A549 (cell line): ENCODE measurements at places on chromosomes 4 and X.
A peak's percentile ranks its signal among the peaks of the same experiment; 100 is the strongest.

GRCh38 chrX:32480019-32480418, 731.3 kb downstream of the DMD start:
- DNase-seq = no peak

- no peak for DNase-seq
These were observed 348.5 kb upstream of the NR3C2 start for GRCh38 chr4:148790691-148791090.

GRCh38 chrX:68584221-68584620, 63.2 kb upstream of the STARD8 start:
- no peak for DNase-seq

DNA sequence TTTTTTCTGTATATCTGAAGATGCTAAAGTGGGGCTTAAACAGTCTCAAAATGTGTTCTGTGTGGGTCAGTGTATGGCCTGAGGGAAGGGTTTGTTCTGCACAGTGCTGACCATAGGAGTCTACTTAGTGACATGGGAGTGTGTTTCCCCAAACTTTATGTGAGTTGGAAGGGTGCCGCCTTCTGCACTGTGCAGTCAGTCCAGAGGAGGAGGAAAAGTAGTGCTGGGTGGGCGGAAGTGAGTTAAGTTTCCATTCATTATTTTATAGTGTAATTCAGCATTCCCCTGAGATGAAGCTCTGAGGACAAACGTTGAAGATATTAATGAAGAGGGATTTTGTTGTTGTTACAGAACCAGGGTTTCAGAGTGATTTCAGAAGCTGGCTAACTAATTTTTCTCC, 2.9 kb downstream of the CHST7 start:
- DNase-seq = no peak

GRCh38 chr4:26590639-26591038, 6.8 kb downstream of the TBC1D19 start:
- no peak for DNase-seq

DNA sequence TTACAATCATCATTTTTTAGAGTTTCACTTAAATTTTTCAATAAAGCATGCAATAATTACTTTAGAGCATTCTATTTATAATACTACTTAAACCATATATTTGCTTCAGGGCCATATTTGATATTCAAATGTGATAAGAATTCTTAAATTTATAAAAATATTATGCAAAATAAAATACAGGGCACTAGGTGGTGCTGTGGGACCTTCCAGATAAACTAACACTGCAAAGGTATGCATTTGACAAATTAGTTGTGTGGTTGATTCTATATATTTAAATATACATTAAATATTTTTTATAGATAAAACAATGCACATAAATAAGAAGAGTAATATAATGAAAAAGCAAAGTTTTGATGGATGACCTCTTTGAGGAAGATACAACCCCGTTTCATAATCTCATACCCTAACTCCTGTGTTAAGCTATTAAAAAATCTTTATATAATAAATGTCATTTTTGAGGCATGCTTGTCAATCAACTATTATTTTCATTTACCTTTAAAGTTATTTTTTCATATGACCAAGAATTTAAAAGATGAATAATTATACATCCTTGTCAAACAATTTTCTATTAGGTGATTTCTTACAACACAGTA, 128.4 kb downstream of the REELD1 start:
- peak; percentile 2 for DNase-seq

GRCh38 chrX:82412858-82413257, 1095.2 kb upstream of the POU3F4 start:
- no peak for DNase-seq

GRCh38 chr4:56909086-56909894, 1.6 kb downstream of the REST start:
- peak; percentile 33 for DNase-seq

GRCh38 chr4:76011018-76011670, 3.8 kb upstream of the CXCL9 start:
- no peak for DNase-seq

GRCh38 chrX:100685997-100686305, 42.0 kb downstream of the SRPX2 start:
- no peak for DNase-seq

DNA sequence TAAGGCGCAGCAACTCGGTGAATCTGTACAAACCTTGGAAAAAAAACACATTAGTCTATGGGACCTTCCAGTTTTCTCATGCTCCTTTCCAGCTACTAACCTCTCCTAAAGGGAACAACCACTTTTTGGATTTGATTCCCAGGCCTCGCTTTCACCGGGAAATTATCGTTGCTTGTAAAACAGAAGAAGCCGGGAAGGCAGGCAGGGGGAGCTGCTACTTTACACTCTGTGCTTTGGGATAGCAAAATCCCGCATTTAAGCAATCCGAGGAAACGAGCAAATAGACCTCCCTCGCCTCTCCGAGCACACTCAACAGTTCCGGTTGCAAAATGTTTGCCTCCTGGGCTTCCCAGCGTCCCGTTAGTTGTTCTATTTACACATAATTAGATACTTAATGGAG, 1.2 kb downstream of the CD38 start:
- peak; percentile 75 for DNase-seq

DNA sequence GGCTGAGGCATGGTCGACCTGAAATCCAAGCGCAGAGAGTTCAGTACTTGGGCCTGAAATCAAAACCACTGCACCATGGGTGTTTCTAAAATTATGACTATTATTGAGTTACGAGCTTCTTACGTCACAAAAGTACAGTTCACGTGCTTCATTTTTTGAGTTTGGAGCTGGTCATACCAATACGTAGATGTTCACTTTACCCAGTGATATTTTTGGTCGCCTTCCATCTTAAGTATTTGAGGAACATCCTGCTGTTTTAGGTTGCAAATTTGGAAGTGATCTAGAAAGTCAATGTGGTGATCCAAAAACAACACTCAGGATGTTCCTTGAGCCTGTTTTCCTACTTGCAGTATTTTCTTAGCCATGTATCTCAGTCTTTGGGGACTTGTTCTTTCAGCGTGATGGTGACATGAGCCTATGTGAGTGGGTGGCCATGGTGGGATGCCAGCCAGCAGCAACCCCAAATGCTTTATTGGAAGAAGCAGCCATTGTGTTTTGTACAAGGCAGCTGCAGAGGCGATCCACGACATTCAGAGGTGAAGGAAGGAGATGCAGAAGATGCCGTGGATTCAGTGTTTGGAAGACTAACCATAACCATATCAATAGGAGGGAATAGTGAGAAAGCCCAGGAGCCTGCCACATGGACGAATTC, 28.7 kb downstream of the LDB2 start:
- DNase-seq = no peak

DNA sequence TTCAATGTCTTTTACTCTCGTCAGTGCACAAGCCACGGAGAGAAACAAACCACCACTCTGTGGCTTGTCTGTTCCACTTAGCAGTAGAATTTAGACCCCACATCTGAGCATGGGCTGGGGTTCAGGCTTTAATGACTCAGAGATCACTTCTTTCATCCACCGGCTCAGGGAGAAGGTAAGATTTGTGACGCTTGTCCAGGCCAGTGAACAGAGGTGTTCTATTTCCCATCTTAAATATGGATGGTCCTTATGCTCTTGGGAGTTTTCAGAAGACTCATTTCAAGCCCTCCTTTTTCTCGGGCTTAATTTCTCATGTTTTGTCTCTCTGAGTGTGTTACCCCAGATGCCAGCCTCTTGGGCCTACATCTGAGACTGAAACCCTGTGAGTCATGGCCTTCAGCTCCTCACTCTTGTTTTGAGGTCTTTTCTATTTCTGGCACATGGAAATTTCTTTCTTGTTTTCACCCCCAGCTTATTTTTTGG, 127.4 kb upstream of the SFRP2 start:
- no peak for DNase-seq

- DNase-seq = no peak
These were observed 26.5 kb downstream of the CD40LG start for GRCh38 chrX:136674270-136674985.

DNA sequence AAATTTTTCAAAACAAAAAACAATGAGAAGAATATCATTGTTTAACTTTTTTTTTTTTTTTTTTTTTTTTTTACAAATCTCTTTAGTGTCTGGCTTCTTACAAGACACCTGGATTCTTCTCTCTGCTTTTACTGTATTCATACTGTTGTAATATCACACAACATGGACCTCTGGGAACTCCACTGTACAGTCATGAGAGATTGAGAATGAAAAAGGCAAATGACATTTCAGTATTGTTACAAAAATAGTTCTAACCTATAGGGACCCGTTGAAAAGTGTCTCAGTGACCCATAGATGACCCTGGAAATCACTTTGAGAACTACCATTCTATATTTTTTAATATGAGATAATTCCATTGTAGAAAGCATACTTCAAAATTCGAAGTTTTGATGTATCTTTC, 124.4 kb downstream of the SLIT2 start:
- no peak for DNase-seq

GRCh38 chrX:143894938-143895337, 11.1 kb downstream of the UBE2NL start:
- DNase-seq = no peak

DNA sequence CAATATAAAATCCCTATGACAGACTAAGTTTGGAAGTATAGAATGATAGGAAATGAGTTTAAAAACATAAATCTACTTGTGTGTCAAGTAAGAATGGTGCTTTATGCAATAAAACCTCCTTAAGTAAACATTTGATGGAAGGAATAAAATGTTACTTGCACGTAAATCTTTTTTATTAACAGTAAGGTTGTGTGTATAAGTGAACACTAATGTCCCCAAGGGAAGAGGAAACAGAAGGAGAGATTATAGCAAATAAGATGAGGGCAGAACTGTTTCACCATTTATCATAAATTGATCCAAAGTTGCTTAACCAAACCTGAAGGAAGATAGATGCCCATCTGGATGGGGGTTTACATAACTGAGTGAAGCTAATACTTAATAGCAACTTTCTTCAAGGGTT, 86.8 kb downstream of the FRMPD4 start:
- DNase-seq = peak; percentile 4

- peak; percentile 49 for DNase-seq
These were observed at the start of gene TADA2B for GRCh38 chr4:7043284-7044136. TADA2B (plus strand) TSS chr4:7043372; CDS start chr4:7043580, 208 bp downstream.

DNA sequence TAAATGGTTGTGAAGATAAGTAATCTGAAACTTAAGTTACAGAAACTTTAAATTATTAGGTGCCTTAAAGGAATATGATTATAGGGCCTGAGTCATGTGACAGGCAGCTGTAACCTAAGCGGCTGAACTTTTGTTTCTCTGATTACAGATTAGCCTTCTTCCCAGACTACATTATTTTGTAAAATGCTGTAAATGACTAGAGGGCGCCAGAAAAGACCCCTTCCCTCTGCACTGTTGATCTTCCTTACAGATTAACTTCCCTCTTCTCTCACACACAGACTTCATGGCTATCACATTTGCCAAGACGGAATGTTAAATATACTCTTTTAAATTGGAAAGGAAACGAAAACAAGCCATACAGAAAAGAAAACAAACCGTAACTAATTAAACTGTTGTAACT, 96.6 kb downstream of the EVC2 start:
- DNase-seq = no peak

DNA sequence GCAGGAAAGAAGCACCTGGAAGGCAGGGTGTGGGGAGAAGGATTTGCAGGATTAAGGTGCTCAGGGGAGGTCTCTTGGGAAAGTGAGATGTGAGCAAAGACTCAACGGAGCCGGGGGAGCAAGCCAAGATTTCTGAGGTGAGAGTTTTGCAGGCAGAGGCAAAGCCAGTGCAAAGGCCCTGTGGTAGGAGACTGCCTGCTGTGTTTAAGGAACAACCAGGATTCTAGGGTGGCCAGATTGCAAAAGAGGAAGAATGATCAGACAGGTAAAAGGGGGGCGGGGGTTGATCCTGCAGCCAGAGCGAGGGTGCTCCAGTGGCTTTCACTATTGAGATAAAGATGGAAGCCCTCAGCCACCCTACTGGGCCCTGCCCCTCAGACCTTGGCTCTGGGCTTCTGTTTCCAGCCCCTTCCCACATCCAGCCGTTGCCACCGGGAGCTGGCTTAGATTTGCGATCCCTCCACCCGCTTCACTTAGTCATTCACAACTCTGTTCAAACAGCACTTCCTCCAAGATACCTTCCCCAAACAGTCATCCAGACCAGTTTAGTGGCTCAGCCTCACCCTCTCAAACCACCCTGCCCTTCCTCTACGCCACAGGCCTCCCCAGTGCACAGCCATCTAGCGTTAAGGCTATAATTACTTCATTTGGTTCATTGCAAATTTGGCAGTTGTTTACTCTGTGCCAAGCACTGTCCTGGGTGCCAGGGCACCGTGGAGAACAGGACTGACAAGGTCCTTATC, 23.3 kb upstream of the BCOR start:
- no peak for DNase-seq

- DNase-seq = no peak
These were observed 118.8 kb downstream of the CHRNA9 start for GRCh38 chr4:40453912-40454311.

GRCh38 chr4:61985426-61985825, 785.3 kb downstream of the ADGRL3 start:
- no peak for DNase-seq

DNA sequence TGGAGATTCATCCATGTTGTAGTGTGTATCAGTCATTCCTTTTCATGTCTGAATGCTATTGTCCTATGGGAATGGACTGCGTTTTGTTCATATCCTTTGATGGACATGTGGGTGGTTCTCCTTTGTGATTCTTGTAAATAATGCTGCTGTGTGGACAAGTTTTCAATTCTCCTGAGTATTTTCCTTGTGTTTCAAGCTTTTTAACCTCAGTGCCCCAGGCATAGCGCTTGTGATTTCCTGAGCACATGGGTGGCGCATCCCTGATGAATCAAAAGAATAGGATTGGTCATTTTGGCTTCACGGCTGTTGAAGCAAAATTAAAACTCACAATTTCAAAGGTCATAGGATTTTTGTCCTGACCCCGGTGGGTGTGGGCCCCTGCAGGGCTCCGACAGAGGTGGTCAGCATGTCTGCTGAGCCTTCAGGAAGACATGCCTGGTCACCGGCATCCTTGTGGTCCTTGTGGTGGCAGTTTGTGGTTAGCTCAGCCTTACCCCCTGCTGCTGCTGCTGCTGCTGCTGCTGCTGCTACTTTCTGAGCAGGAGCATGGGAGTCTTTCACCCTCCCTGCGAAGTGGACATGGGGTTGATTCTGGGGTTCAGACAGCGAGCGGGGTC, 30.0 kb downstream of the SHROOM2 start:
- DNase-seq = no peak

- no peak for DNase-seq
These were observed 259.8 kb downstream of the NR3C2 start for GRCh38 chr4:148182230-148182911.

GRCh38 chr4:55069248-55069647, 56.1 kb downstream of the KDR start:
- no peak for DNase-seq

GRCh38 chr4:145132511-145133098, 34.5 kb downstream of the ABCE1 start:
- DNase-seq = no peak
